ENCODE measurements at places on chromosomes 4 and X.

DNA sequence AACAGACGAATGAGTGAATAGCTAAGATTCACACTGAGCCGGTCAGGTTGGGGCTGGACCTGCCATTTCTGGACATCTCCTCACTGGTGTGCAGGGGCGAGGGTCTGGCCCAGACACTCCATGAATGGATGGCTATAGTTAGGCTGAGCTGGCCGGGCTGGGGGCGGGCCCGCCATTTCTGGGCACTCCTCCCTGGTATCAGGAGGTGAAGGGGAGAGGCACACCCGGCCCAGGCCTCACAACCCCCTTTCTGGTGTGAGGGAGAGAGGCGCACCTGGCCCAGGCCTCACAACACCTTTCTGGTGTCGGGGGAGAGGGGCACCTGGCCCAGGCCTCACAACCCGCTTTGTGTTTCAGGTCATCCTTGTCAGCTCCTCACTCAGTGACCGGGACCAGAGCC, 203.2 kb upstream of the PSAPL1 start:
- DNase-seq, result no peak

DNA sequence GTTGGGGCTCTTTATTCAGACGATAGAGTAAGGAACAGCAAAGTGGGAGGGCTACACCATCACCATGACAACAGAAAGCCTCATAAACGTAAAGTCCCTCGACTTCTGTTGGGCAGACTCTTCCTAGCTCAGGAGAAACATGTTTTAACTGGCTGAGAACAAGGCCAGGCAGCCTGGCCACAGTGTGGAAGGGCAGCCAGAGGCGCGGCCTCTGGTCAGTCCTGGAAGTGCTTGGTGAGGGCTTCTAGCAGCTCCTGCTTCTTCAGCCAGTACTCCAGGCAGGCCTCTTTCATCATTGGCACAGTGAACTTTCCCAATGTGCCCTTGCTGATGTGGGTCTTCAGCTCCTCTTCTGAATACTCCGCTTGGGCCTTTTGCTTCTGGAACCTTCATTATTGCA, 690.9 kb downstream of the PCDH19 start:
- no peak for DNase-seq

DNA sequence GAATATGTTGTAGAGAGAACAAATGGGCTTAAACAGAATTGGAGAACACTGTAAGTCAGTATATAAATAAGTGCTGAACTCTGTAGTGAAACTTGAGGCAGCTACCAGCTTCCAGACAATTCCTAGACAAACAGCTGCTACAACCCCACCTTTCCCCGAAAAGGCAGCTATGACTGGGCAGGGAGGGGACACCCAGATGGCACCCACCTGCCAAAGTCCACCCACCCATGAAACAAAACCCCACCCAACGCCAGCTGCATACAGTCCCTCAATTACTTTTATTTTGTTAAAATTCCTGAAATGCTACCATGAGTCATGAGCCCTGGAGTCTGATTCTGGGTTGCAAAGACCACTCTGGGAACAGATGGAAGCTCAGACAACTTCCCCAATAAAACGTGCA, 24.4 kb downstream of the RELL1 start:
- no peak for DNase-seq

DNA sequence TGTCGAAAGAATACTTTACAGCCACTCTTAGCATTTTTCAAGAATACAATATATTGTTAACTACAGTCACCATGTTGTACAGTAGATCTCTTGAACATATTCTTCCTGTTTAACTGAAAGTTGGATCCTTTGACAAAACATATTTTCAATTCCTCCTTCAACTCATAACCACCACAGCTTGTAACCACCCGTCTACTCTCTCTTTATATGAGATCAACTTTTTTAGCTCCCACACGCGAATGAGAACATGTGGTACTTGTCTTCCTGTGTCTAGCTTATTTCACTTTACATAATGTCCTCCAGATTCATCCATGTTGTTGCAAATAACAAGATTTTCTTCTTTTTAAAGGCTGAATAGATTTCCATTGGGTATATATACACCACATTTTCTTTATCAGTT, 338.3 kb upstream of the IGFBP7 start:
- no peak for DNase-seq

DNA sequence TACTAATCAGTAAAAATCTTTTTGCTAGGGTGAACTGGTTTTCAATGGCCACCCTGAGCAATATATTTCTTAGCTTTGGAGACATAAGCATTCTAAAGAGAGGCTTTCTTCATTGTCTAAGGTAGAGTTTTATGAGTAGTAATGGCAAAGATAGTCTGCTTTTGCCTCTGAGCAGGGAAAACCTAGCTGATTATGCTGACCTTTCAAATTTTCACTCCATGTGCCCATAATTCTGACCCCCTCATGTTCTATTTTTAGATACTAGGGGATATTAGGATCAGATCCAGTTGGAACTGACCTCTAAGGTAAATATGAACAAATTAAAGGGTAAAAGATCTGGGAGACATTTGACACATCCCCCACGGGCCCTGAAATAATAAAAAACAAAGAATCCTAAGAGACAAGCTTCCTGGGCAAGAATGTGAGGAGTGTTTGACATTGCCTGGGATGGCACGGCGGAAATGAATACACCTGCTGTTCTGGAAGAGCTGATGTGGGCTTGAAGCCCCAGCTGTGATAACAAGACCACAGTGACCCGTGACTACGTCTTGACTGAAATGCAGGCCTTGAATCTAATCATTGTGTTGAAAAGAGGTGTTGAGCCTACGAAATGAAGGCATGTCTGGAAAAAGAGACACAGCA, 392.1 kb upstream of the FRG1 start:
- no peak for DNase-seq

DNA sequence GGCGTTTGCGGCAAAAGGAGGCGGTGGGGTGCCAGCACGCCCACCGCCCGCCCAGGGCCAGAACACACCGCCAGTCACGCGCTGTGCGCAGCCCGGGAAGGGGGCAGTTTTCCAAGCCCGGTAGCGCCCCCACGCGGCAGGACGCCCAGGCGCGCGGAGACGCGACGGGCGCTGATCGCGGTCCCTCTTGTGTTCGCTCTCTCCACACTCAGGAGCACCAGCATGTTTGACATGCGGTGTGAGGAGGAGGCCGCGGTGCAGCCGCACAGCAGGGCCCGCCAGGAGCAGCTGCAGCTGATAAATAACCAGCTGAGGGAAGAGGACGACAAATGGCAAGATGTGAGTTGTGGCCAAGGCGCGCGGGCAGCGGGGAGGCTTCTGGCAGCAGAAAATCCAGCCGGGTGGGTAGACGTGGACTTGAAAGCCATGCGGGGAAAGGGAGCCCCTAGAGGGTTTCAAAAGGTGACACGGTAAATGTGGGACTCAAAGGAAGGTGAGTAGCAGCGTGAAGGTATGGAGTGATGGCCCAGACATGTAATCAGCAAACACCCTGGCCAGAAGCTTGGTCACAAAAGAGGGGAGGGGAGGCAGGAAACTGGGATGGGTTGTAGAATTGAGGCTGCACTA, 104.1 kb downstream of the PHOX2B start:
- no peak for DNase-seq

DNA sequence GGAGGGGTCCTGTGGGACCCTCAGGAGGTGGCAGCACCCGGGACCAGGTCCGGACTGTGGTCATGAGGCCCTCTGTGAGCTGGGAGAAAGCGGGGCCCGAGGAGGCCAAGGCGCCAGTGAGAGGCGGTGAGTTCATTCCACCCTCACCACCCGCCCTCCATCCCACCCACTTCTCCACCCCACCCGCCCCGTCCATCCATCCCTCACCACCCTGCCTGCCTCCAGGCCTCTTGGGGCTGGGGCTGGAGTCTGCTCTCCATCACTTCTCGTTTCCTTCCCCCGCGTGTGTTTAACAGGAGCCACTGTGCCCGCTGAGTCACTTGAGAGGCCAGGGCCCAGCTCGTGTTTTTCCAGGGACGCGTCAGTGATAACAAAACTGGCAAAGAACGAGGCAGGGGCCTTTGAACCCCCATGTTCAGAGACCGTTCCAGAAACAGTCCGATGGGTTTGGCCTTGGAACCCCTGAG, 6.2 kb downstream of the SH3TC1 start:
- DNase-seq, result no peak

DNA sequence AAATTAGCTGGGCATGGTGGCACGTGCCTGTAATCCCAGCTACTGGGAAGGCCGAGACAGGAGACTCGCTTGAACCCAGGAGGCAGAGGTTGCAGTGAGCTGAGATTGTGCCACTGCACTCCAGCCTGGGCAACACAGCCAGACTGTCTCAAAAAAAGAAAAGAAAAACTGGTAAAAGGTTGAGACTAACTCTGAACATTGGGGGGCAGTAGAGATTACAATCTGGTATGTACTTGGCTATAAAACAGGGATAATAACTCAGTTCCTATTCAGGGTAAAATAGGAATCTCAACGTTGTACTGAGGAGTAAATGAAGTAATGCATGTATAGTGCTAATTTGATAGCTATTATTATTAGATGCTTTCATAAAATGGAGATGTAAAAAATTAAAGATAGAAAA, 12.5 kb upstream of the KLF8 start:
- DNase-seq, result no peak

DNA sequence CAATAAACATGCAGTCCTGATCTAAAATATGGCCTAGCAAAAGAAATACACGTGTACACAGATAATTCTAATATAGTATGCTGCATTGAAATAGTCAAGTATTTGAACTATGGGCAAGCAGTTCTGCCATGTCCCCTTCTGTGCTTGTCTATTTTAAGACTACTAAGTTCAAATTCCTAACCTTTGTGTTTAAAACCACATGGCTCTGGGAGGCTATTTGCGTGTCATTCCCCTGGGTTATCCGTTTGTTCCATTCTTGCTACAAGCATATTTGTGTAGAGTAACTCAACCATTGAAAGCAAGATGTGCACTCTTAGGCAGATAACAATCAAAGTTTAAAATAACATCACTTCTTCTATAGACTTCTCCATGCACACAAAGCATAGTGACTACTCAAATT, 25.4 kb upstream of the TBC1D1 start:
- no peak for DNase-seq

DNA sequence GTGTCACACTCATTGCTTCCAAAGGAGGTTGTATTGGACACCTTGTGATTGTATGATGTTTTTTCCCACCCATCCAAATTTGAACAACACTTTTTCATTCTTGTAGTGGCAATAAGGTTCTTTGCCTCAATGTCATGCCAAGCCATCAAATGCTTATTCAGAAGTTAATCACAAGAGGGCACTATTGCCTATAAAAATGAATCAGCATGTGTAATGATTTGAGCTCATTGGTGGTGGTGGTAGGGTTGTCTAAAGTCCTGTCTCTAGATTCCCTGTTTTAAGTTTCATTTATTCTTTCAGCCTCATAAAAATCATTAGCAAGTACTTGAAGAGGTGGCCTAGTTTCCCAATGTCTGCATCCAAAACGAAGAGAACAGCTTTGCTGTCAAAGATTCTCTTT, 37.0 kb downstream of the IRS4 start:
- DNase-seq, result no peak

- no peak for DNase-seq
These were observed 177.3 kb downstream of the BANK1 start for GRCh38 chr4:101967697-101968346.

DNA sequence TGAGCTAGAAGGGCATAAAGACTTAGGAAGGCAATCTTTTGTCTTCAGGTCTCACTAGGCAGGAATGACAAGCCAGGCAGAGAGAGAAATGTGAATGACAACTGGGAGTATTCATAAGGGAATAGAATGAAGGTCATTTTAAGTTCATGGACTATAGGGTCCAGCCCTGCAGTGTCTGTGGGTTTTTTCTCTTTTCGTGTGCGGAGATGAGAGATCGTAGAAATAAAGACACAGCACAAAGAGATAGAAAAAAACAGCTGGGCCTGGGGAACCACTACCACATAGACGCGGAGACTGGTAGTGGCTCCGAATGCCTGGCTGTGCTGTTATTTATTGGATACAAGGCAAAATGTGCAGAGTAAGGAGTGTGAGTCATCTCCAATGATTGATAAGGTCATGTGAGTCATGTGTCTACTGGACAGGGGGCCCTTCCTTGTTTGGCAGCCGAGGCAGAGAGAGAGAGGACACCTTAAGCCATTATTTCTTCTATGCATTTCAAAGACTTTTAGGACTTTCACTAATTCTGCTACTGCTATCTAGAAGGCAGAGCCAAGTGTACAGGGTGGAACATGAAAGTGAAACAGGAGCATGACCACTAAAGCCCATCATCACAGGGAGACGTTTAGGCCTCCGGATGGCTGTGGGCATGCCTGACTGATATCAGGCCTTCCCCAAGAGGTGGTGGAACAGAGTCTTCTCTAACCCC, 921.8 kb upstream of the PCDH10 start:
- no peak for DNase-seq

DNA sequence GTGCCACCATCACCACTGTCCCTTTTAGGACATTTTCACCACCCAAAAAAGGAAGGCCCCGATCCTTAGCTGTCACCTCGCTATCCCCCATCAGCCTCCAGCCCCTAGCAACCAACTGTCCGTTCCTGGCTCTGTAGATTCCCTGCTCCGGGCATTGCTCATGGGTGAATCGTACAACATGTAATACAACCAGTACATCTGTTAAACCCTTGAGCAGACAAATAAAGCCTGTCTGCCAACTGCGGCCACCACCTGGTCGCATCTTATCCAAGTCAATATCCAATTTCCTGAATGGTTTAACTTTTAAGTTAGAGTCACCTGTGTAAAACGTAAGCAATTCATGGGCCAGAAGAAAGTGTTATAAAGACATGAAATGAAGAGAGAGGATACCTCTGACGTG, 251.9 kb downstream of the AFAP1 start:
- no peak for DNase-seq

- no peak for DNase-seq
These were observed 137.5 kb downstream of the RASL11B start for GRCh38 chr4:52999626-53000025.

GRCh38 chr4:148182230-148182911, 259.8 kb downstream of the NR3C2 start:
- no peak for DNase-seq

GRCh38 chr4:182193311-182193710, 49.9 kb upstream of the TENM3 start:
- DNase-seq, result no peak
